ENCODE measurements at places on chromosomes 2 and 18. TPM values are rescaled to one million over a fixed set of nuclear protein-coding genes. Genes with fewer than 3 reads are reported as not detected.

The CRYGC gene
- total RNA-seq, result not detected

The TTC32 gene
- total RNA-seq, result 26.6 TPM

The MDH1B gene
- 23.9 TPM for total RNA-seq

The ACVR1C gene
- total RNA-seq, result 5.0 TPM

The TTR gene
- total RNA-seq, result not detected

The PTH2R gene
- total RNA-seq, result not detected

The ARHGAP15 gene
- 16.6 TPM for total RNA-seq

The G6PC2 gene
- total RNA-seq, result not detected

DNA sequence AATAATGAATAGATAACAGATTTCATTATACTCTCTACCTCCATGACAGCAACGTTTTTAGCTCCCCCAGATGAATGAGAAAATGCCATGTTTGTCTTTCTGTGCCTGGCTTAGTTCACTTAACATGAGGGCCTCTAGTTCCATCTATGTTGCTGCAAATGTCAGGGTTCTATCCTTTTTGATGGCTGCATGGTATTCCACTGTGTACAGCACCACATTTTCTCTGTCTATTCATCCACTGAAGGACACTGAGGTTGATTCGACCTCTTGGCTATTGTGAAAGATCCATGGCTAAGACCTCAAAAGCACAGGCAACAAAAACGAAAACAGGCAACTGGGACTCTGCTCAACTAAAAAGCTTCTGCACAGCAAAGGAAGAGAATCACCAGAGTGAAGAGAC, 264.6 kb downstream of the HDAC4 start:
- DNase-seq, result no peak

- DNase-seq, result peak; percentile 50
These were observed 16.7 kb upstream of the GLS start for GRCh38 chr2:190863946-190864345.

DNA sequence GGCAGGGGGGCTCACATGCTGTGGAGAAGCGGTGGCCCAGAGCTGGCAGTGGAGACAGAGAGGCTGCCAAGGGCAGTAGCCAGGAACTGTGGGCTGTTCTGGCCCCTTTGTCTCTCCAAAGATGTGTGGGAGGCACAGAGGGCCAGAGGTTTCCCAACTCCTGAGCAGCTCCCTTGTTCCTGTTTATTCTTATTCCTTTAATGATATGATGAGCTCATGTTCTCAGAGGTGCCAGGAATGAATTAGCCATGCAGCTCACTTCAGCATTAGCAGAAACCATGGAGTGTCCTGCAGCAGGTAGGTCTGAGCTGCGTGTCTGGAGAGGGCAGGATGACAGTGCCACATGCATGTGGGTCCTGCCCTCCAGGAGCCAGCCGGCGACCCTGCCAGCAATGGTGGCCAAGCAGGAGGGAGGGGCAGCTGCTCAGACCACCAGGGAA, 77.9 kb upstream of the FZD7 start:
- DNase-seq, result no peak

GRCh38 chr2:163247847-163248220, 409.3 kb upstream of the KCNH7 start:
- no peak for DNase-seq

GRCh38 chr18:24754583-24755253, 294.3 kb downstream of the HRH4 start:
- no peak for DNase-seq

DNA sequence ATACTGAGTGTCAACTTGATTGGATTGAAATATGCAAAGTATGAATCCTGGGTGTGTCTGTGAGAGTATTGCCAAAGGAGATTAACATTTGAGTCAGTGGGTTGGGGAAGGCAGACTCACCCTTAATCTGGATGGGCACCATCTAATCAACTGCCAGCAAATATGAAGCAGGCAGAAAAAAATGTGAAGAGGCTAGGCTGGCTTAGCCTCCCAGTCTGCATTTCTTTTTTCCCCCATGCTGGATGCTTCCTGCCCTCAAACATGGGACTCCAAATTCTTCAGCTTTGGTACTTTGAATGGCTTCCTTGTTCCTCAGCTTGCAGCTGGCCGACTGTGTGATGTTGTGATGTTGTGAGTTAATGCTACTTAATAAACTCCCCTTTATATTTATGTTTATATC, 577.4 kb downstream of the CPS1 start:
- no peak for DNase-seq

DNA sequence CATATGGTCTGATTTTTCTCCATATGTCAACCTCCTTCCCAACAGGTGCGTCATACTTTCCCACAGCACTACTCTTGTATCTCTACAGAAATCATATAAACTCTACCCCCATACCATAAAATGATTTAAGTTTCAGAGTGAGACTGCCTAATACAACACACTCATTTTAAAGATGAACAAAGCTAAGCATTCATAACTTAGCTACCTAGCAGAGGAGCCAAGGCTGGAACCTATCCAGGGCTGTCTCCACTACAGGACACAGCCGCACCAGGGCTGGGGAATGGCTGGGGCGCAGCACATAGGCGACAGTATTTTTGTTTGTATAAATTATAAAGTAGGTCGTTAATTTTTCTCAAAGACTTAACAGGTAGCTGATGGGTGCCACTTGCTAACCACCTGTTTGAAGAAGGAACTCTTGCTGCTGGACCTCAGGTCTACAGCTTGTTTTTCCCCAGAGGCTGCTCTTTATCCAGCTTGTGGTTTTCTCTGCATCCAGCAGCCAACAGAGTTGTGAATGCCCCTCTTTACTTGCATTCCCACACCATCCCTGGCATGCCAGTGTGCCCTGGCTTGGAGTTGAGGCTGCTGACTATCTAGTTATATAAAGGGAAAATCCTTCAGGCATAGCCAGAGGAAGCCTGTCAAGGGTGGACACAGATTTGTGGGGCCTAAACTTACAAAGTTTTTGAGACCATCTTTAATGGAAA, 62.0 kb downstream of the HNRNPLL start:
- DNase-seq, result no peak

- peak; percentile 80 for DNase-seq
These were observed at the start of gene B3GNT7 for GRCh38 chr2:231395188-231396057. B3GNT7 (plus strand) TSS chr2:231395710; CDS start chr2:231395804, 94 bp downstream.

DNA sequence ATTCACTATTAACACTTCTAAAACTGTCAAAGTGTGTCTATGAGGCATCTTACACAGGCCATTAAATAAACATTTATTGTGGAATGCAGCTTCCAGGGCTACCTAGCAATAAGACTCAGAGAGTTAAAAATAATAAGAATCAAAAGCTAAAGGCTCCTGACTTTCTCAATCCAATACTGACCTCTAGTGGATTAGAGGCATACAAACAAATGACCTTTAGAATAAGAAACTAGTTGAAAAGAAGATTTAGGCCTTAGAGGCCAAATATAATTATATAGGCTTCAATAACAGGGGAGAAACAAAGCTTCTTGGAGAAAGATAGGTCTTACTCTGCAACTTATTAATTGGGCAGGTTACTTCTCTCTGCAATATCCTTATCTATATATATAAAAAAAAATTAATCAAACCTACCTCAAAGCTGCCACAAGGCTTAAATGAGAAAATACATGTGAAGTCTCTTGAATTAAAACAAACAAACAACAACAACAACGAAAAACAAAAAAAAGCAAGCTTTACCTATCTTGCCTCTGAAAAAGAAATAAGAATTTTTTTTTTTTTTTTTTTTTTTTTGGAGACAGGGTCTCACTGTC, 246.1 kb downstream of the EXOC6B start:
- no peak for DNase-seq

DNA sequence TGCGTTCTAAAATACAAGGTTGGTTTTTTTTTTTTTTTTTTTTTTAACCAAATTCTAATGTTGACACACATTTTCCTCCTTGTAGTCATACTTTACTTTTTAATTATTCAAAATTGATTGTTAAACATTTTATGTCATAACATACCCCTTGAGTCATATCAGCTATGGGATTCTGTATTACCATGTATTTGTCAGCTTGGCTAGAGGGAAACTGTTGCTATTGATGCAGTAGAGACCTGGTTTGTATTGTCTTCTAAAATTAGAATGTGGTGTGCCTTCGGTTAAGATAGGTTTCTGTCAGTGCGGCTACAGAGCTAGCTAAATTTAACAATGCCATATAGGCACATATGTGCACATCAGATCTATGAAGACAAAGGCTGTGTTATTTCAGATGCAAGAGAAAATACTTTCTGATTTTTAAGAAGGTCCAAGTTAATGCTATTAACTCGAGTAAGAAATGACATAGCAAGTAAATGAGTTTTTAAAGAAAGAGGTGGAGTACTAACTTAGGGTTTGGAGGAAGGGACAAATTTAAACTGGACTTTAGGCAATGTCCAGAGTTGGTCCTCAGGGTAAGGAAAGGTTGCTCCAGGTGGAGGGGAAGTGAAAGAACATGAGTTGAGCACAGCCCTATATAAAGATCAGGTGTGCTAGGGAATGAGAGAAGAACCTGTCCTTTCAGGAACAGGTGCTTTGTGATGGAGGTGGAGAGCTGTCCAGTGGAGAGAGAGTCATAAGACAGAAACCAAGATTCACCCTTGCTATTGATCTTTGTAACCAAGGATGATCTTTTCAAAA, 152.3 kb downstream of the PRPF40A start:
- no peak for DNase-seq

- DNase-seq, result no peak
These were observed 20.8 kb upstream of the OTOS start for GRCh38 chr2:240161087-240161750.

DNA sequence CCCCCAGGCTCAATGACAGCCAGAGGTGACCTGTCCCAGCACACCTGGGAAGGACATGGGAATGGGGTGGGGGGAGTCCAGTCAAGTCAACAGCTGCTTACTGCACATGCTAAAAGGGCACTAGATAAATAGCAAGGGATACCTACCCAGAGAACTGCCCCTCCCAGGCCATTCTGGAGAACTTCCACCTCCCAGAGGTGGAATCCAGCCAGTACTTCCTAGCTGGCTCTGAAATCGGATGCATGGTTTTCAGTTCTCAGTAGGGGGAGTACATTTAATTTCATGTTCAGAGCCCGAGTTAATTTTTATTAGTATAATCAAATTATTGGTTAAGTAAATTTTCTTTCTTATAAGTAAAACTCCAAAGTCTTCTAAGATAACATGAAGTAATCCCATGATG, 28.9 kb upstream of the ITGA6 start:
- DNase-seq, result no peak

DNA sequence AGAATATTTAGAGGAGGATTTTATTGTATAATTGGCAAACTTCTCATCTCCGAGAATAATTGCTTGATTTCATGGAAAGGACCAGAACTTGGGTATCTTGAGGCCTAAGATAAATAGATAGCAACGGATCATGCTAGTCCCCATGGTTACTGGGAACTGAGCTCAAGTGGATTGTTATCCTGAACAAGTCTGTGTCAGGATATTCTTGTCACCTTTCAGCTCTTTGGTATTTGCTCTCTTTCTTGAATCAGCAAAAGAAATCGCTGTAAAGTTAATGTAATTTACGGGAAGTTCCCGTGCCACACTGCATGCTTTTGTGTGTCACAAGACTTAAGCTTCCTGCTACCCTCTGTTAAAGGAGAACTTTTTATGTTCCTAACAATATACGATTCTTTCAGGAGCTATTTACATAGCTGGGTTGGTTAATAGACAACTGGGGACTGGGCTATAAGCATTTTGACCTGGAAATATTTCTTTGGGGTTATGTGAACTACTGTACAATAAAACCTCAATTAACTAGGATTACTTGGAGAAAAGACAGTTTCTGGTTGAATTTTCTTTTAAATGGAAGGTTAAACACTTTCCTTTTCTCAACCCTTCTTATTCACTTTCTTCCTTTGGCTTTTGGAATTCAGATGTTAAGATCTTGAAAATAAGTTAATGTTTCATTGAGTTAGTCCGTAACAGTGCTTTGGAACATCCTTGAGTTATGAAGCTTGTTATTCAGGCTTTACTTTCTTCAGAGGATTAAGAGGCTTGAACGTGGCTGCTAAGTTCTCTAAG, 151.2 kb downstream of the FMNL2 start:
- no peak for DNase-seq

- no peak for DNase-seq
These were observed 311.4 kb upstream of the NCKAP5 start for GRCh38 chr2:133879703-133880102.

- no peak for DNase-seq
These were observed 31.8 kb upstream of the MTCL1 start for GRCh38 chr18:8673256-8674209.

- DNase-seq, result no peak
These were observed 136.9 kb downstream of the CDH20 start for GRCh38 chr18:61470031-61470674.

DNA sequence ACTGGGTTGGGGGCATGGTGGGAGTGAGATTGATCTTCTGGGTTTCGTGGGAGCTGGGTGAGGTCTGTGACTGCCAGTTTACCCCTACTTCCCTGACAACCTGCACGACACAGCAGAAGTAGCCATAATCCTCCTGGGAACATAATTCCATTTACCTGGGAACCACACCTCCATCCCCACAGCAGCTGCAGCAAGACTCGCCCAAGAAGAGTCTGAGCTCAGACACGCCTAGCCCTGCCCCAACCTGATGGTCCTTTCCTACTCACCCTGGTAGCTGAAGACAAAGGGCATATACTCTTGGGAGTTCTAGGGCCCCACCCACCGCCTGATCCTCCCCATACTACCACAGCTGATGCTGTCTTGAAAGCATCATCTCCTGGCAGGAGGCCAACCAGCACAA, 43.8 kb downstream of the FLACC1 start:
- no peak for DNase-seq

DNA sequence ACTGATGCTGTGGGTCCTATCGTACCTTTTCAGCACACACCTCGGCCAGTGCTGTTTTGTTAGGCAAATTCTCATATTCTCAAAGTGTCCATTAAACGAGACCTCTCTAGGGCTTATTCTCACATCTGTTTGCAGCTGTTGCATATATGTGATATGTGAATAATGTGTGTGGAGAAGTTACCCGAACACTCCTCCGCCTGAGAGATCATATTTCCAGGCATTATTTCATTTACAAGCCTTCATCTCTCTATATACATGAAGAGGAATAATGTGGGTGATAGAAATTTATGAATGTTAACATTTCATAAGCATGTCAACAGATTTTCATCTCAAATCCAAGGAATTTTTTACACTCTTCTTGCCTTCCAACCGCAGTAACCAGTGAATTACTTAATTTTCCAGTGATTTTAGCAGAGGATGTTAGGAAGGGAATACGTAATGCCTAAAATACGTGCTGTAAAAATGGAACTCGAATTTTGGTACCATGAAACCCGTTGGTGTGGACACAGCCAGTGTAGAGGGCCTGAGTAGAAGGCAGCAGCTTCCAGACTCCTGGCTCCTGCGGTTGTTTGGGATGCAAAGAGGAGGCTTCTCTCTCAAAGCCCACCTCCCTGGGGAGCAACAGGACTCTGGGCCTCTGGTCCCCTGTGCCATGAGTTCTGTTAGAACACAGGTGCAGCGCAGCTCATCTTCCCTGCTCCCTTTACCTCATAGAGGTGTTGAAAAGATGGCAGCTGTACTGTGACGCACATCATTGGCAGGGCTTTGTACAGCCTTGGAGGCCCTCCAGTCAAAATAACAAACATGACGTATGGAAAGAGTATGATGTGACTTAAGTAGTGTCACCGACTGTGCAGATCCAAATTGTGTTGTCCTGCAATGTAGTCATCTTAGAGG, 280.1 kb downstream of the NEDD4L start:
- DNase-seq, result no peak

- no peak for DNase-seq
These were observed 435.6 kb upstream of the GYPC start for GRCh38 chr2:126220331-126220730.

GRCh38 chr2:209426432-209426831, 2.6 kb downstream of the MAP2 start:
- DNase-seq, result no peak

All from Peyer's patch (tissue), 4 donors.